ENCODE measurements at places on chromosomes 1 and 21. TPM values are rescaled to one million over a fixed set of nuclear protein-coding genes. Genes with fewer than 3 reads are reported as not detected.

Gene PLA2G2E
- polyA plus RNA-seq: not detected

Gene RYR2
- polyA plus RNA-seq: 0.25 TPM

Gene E2F2
- polyA plus RNA-seq: 3.2 TPM

Gene ECM1
- polyA plus RNA-seq: 3.1 TPM

Gene TNFRSF14
- polyA plus RNA-seq: 64.8 TPM

Gene NEK2
- 4.6 TPM for polyA plus RNA-seq

Gene TMEM240
- 4.5 TPM for polyA plus RNA-seq

Gene SYCP1
- not detected for polyA plus RNA-seq

Measured in stomach (tissue), 19 donors.